ENCODE measurements at places on chromosomes 11 and 22.

GRCh38 chr11:46450846-46451477 lies 59.4 kb upstream of the CHRM4 start:
- DNase-seq, result no peak

GRCh38 chr22:31637447-31637890 lies 24.5 kb downstream of the PISD start:
- no peak for DNase-seq

DNA sequence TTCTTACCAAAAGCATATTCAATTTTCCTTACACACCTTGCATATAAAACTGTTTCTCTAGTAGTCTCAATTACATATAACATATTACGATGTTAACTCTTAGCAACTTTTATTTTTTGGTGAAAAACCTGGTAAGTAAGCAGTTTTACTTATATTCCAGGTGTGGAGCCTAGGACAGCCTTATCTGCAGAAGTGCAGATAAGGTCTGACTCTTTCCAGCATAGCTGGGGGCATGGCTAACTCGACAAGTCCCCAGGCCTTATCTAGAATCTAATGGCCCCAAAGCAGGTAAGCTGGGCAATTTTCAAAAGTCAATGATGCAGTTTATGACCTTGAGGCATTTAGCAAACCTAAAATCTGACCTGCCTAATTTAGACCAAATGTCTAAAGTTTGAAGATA lies 4.2 kb upstream of the C1QTNF6 start:
- DNase-seq, result no peak

DNA sequence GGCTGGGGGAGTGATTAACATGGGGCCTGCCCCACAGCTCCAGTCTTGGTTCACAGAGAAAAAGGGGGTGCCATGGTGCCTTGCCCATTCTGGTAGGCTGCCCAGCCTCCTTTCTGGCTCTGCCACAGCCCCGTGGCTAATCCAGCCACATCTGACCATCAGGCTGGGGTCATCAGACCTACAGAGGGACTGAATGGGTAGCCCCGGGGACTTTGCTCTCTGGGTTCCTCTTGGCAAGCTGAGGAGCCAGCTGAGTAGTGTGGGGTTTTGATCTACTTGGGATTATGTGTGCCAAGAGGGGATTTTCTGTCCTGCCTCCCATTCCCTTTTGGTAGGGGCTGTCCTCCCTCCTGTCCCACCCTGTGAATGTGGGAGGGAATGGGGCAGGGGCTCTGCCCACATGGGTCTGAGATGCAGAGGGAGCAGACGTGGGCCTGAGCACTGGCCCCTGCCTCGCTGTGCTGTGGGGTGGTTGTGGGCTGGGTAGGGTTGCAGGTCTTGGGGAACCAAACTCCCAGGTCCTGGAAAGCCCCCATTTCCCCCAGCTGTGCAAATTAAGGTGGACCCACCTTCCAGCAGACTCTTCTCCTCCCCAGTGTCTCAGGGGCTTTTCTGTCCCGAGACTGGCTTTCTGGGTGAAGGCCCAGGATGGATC lies 32.0 kb downstream of the CD82 start:
- no peak for DNase-seq
